IMR-90 (cell line): ENCODE measurements at places on chromosomes 6 and 20. TPM values are rescaled to one million over a fixed set of nuclear protein-coding genes. Genes with fewer than 3 reads are reported as not detected.

DNA sequence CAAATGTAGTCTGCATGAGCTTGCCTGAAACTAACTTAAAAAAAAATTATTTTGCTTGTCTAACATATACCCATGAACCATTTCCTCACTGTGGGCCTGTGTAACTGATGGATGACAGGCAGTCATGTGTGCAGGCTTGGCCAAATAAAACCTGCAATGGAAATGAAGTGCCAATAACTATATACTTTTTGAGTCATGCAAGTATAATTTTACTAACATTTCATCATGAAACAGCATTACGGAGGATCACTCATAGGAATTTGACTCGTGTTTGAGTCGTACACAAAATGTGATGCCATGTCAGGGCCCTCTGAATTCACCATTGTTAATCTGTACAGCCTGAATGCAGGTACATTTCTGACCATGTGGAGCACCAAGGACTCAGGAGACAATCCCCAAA lies 46.6 kb downstream of the HDDC2 start:
- H3K4me3 ChIP-seq = no peak overlapping the region
- no peak overlapping the region for H3K27ac ChIP-seq
- peaks cover 13% of the 10 kb centered on the region for H3K4me1 ChIP-seq
- no peaks in the 10 kb centered on the region for H3K36me3 ChIP-seq
- no peaks in the 10 kb centered on the region for H3K27me3 ChIP-seq

DNA sequence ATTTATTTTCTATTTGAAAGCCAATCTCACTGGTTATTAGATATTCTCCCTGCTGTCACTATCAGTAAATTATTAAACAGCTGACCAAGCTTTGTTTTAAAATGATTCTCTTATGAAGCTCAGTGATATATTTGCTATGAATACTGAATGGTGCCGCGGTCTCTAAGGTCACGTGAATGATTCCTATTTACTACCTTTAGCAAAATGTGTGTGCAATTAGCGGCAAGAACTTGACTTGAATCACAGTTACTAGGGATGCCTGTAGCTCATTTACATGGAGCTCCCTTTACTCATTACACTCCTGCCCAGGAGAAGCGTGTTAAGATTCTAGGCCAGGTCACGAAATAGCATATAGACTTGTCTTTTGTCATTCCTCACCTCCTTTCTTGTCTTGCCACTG lies 12.4 kb upstream of the PTPRT start:
- H3K4me1 ChIP-seq = no peaks in the 10 kb centered on the region
- H3K27ac ChIP-seq = no peak overlapping the region
- H3K27me3 ChIP-seq = no peaks in the 10 kb centered on the region

GRCh38 chr6:87396595-87397392 lies 11.0 kb upstream of the CFAP206 start:
- no peaks in the 10 kb centered on the region for H3K36me3 ChIP-seq
- no peak overlapping the region for H3K4me3 ChIP-seq
- no peaks in the 10 kb centered on the region for H3K27me3 ChIP-seq
- H3K27ac ChIP-seq = no peak overlapping the region
- no peak for DNase-seq
- H3K4me1 ChIP-seq = no peaks in the 10 kb centered on the region

GRCh38 chr6:75526502-75527127 lies 33.0 kb upstream of the FILIP1 start:
- H3K27ac ChIP-seq = no peak overlapping the region
- H3K4me3 ChIP-seq = no peak overlapping the region
- no peaks in the 10 kb centered on the region; the same call in 1 of the 2 replicates for H3K27me3 ChIP-seq
- peaks cover 4% of the 10 kb centered on the region for H3K4me1 ChIP-seq

DNA sequence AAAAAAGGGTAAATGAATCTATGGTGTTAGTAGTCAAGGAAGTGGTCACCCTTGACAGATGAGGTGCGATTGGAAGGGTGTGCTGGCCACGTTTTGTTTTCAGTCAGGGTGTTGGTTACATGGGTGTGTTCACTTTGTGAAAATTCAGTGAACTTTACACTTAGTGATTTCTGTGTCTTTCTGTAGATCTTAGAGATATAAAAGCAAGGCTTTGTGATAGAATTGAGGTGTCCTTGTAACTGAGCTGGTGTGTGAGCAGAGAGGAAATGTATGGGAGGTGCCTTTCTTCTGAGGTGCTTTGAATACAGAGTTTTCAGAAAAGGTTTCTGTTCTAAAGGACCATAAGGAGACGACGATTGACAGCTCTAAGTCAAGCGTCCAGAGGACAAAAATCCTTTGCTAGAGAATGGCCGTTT lies 90.5 kb downstream of the SAMD3 start:
- H3K4me1 ChIP-seq = peaks cover 5% of the 10 kb centered on the region; the same call in 1 of the 2 replicates
- H3K4me3 ChIP-seq = no peak overlapping the region
- H3K27ac ChIP-seq = no peak overlapping the region
- no peak for DNase-seq
- no peaks in the 10 kb centered on the region for H3K27me3 ChIP-seq

GRCh38 chr6:142187209-142187608 lies 40.1 kb downstream of the VTA1 start:
- H3K27me3 ChIP-seq = no peaks in the 10 kb centered on the region
- H3K27ac ChIP-seq = no peak overlapping the region
- peak; percentile 77 for DNase-seq
- no peak overlapping the region for H3K4me3 ChIP-seq
- peaks cover 3% of the 10 kb centered on the region; the same call in 1 of the 2 replicates for H3K36me3 ChIP-seq

GRCh38 chr20:11301699-11302098 lies 616.0 kb upstream of the BTBD3 start:
- H3K27ac ChIP-seq = no peak overlapping the region
- H3K4me1 ChIP-seq = peaks cover 5% of the 10 kb centered on the region
- H3K27me3 ChIP-seq = no peaks in the 10 kb centered on the region; the same call in 1 of the 2 replicates

DNA sequence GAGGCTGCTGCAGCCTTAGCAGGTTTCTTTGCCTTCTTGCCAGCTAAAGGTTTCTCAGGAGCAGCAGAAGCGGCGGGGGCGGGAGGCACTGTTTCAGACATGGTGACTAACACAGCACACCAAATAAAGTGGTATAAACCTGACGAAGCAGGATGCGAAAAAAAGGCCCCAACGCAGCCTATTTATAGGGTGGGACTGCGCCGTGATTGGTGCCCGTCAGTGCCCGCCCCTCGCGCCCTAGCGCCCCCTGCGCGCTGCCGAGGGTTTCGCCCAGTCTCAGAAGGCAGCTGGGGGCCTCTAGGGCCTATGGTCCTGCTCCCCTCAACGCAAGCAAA lies 55.0 kb downstream of the TRIM38 start:
- H3K27ac ChIP-seq = peak overlapping the region; percentile 78
- peaks cover 12% of the 10 kb centered on the region for H3K4me1 ChIP-seq
- H3K4me3 ChIP-seq = peak overlapping the region; percentile 44

DNA sequence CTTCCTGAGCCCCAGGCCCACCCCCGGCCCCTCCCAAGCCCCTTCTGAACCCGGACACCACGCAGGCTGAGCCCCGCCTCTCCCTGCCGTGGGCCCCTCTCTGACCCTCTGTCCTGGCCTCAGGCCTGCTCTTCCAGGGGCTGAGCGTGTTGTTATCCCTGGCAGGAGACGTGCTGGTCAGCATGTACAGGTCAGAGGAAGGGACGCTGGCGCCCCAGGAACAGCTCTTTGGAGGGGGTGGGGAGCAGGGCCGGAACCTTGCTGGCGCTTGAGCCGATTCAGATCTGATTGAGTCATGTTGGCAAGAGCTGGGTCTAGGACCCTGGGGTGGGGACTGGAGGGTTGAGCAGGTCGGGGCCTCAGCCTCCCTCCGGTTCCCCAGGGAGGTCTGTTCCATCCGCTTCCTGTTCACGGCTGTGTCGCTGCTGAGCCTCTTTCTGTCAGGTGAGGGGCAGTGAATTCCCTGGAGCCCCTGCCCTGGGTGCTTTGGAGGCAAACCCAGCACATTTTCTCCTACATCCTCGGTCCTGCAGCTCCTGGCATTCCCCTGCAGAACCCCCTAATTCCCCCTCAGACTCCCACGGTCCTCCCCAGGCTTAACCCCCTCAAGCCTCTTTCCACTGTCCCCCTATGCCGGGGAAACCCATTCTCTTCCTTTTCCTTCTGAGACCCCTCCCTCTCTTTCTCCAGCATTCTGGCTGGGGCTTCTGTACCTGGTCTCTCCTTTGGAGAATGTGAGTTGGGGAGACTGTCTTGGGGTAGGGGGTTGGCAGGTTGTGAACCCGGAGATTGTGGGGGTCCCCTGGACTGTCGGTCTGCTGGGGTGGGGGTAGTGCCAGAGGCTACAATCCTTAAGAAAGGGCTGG lies 2.0 kb downstream of the SPAG4 start:
- peaks cover 13% of the 10 kb centered on the region for H3K4me1 ChIP-seq
- H3K27ac ChIP-seq = peak overlapping the region; percentile 53
- peaks cover 5% of the 10 kb centered on the region; the same call in 1 of the 2 replicates for H3K36me3 ChIP-seq
- no peaks in the 10 kb centered on the region for H3K27me3 ChIP-seq

- no peak overlapping the region for H3K4me3 ChIP-seq
- H3K36me3 ChIP-seq = peaks cover 78% of the 10 kb centered on the region
- H3K4me1 ChIP-seq = no peaks in the 10 kb centered on the region
- H3K27ac ChIP-seq = no peak overlapping the region
- no peak for DNase-seq
Observed at GRCh38 chr20:25281541-25281991, 33.7 kb downstream of the PYGB start.

DNA sequence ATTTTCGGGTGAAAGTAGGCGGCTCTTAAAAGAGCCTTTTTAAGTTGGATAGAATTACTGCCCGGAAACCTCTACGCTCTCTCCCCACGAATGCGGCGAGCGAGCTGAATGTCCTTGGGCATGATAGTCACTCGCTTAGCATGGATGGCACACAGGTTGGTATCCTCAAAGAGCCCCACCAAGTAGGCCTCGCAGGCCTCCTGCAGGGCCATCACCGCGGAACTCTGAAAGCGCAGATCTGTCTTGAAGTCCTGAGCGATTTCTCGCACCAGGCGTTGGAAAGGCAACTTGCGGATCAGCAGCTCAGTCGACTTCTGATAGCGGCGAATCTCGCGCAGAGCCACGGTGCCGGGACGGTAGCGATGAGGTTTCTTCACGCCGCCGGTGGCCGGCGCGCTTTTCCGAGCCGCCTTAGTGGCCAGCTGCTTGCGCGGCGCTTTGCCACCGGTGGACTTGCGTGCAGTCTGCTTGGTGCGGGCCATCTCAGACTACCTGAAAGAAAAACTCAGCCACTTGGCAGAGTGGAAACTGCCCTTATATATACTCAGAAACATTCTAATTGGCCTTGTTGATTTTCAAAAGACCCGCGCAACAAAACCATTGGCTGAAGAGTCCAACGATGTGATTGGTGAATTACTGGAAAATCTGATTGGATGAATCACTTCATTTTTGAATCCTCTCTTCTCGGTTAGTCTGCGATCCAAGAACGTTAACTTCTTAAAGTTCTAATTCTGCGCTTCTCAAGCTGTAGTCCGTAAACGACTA lies 93.9 kb upstream of the BTN3A2 start:
- H3K27me3 ChIP-seq = no peaks in the 10 kb centered on the region
- peak; percentile 90 for DNase-seq
- H3K4me3 ChIP-seq = peak overlapping the region; percentile 68
- peak overlapping the region; percentile 82 for H3K27ac ChIP-seq
- no peaks in the 10 kb centered on the region for H3K36me3 ChIP-seq

DNA sequence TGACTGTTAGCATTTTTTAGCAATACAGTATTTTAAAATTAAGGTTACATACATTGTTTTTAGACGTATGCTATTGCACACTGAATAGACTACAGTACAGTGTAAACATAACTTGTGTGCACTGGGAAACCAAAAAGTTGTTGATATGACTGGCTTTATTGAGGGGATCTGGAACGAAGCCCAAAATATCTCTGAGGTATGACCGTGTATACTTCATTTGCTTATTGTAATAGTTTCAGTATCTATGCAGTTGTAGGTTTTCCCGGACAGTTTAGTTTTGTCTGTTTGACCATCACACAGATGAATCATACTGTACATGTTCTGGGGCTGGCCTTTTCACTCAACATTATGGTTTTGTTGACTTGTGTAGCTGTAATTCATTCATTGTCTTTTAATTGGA lies 6.9 kb upstream of the ZBTB12 start:
- H3K4me1 ChIP-seq = peaks cover 7% of the 10 kb centered on the region
- H3K27me3 ChIP-seq = no peaks in the 10 kb centered on the region
- no peak overlapping the region for H3K27ac ChIP-seq
- peak; percentile 90 for DNase-seq
- no peak overlapping the region for H3K4me3 ChIP-seq
- H3K36me3 ChIP-seq = no peaks in the 10 kb centered on the region

DNA sequence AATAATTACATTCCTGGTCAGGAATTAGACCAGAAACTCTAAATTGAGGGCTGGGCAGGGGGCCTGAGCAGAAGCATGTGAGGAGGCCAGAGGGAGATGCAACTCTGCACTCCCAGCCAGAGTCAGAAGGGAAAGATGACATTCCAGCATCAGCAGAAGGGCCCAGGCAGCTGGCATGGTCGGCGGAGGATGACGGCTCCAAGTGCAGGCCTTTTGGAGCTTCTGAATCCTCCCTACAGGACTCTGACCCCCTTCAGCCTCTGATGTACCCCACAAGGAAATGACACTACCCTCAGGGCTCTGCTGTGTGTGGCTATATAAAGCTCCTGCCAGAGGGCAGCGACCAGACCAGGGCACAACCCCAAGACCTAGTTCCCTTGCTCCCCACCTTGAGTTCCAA lies 1.9 kb downstream of the LRFN2 start:
- H3K4me3 ChIP-seq = no peak overlapping the region
- no peak overlapping the region for H3K27ac ChIP-seq
- no peaks in the 10 kb centered on the region for H3K36me3 ChIP-seq
- no peak for DNase-seq
- H3K4me1 ChIP-seq = no peaks in the 10 kb centered on the region

- no peaks in the 10 kb centered on the region for H3K36me3 ChIP-seq
- H3K4me3 ChIP-seq = no peak overlapping the region
- H3K4me1 ChIP-seq = no peaks in the 10 kb centered on the region
- DNase-seq = no peak
- no peak overlapping the region for H3K27ac ChIP-seq
Observed at GRCh38 chr6:169864148-169865020, 113.0 kb downstream of the ERMARD start.

DNA sequence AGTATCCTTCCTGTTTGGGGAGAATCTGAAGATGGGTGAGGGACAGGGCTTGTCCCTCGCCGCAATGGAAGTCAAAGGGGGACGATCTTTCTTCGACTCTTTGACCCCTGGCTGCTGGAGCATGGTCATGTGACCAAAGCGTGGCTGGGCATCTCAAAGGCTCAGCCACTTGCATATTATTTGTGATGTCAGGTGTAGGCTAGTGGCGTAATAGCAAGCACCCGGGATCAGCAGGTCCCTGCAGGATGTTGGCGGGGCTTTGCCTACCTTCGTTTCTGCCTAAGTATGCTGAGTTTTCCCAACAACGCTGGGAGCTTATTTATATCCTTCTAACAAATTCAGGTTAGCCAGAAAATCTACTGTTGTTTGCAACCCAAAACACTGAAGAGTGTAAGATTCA lies 50.3 kb upstream of the IL20RA start:
- no peaks in the 10 kb centered on the region for H3K4me1 ChIP-seq
- no peak overlapping the region for H3K4me3 ChIP-seq
- peaks cover 11% of the 10 kb centered on the region for H3K27me3 ChIP-seq
- H3K27ac ChIP-seq = no peak overlapping the region

GRCh38 chr6:110625883-110626282 lies 149.5 kb upstream of the SLC22A16 start:
- peaks cover 7% of the 10 kb centered on the region for H3K4me1 ChIP-seq
- H3K36me3 ChIP-seq = peaks cover 4% of the 10 kb centered on the region; the same call in 1 of the 2 replicates
- H3K27ac ChIP-seq = no peak overlapping the region
- no peak overlapping the region for H3K4me3 ChIP-seq
- H3K27me3 ChIP-seq = no peaks in the 10 kb centered on the region

GRCh38 chr6:37024656-37025337 lies 19.3 kb downstream of the FGD2 start:
- H3K27me3 ChIP-seq = no peaks in the 10 kb centered on the region
- no peak overlapping the region for H3K4me3 ChIP-seq
- no peak overlapping the region for H3K27ac ChIP-seq
- H3K4me1 ChIP-seq = no peaks in the 10 kb centered on the region

Gene POU3F2
- total RNA-seq = not detected in 2 replicates

Gene AURKA
- total RNA-seq = 83.3 and 88.0 TPM in 2 replicates

Gene HLA-DRB5
- not detected in 2 replicates for total RNA-seq

Gene TCF21
- 6.6 and 8.1 TPM in 2 replicates for total RNA-seq

Gene VTA1
- total RNA-seq = 104 and 120 TPM in 2 replicates

Gene ZBP1
- not detected in 2 replicates for total RNA-seq

Gene SYNE1
- total RNA-seq = 159 and 163 TPM in 2 replicates

Gene ANGPT4
- total RNA-seq = not detected in 2 replicates

Gene ENPP3
- total RNA-seq = under 0.01 TPM in 1 of 2 replicates, not detected in the other
